Endodermal cell (in vitro differentiated cells): ENCODE measurements at places on chromosomes 5 and 9. TPM values are rescaled to one million over a fixed set of nuclear protein-coding genes. Genes with fewer than 3 reads are reported as not detected.

DNA sequence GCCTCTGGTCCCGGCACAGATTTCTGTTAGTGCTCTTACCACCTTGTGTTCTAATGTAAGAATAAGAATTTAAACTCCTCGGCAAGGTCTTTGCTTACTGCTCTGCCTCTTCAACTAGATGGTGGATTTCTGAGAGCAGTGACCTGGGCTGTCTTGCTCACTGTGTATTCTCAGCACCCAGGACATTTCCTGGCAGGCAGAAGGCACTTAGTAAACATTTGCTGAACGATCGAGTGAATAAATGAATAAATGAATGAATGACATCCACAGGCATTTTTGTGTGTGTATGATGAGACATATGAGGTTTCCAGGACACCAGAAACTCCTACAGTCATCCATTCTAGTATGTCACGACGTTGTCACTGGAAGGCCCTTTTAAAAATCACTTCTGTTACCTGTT, 143.2 kb downstream of the BOD1 start:
- H3K27me3 ChIP-seq = no peaks in the 10 kb centered on the region
- no peak overlapping the region for H3K4me3 ChIP-seq
- DNase-seq = no peak
- H3K27ac ChIP-seq = peak overlapping the region; percentile 88
- no peaks in the 10 kb centered on the region for H3K4me1 ChIP-seq

SEMA4D gene
- 29.3 to 51.0 TPM (median 49.2 TPM) in 3 replicates for total RNA-seq

GRCh38 chr5:455806-456205, 12.8 kb downstream of the EXOC3 start:
- H3K27ac ChIP-seq = no peak overlapping the region
- H3K36me3 ChIP-seq = peaks cover 76% of the 10 kb centered on the region
- no peaks in the 10 kb centered on the region for H3K4me1 ChIP-seq
- DNase-seq = no peak

- H3K27ac ChIP-seq = no peak overlapping the region
- no peak overlapping the region for H3K4me3 ChIP-seq
- H3K36me3 ChIP-seq = peaks cover 56% of the 10 kb centered on the region
- DNase-seq = no peak
- no peaks in the 10 kb centered on the region for H3K27me3 ChIP-seq
- peaks cover 8% of the 10 kb centered on the region for H3K4me1 ChIP-seq
Observed at GRCh38 chr5:95726811-95727763, 4.0 kb upstream of the RHOBTB3 start.

DNA sequence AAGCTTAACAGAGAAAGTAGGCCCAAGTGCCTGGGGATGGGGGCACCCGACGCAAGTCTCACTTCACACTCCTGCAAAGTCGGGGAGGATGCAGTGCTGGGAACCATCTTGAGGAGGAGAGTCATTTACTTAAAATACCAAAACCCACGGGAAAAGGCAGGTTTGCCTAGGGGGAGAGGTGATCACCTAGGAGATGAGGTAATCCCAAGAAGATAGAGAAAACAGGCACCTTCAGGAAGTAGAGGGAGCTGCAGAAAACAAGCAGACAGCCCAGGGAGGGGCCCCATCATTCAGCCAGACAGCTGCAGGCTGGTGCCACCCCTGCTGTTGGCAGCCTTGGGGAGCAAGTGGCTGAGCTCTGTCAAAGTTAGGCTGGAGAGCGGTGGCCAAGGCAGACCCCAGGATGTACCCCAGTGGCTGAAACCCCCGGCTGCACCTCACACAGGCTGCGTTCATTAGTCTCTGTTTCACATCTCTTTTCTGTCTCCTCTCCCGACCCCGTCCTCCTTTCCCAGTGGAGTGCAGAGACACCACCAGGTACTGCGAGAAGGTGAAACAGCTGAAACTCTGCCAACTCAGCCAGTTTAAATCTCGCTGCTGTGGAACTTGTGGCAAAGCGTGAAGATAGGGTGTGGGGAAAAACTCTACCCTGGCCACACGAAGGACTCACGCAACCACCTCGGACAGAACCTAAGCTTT, 124.9 kb downstream of the SAXO1 start:
- H3K27me3 ChIP-seq = no peaks in the 10 kb centered on the region
- H3K4me1 ChIP-seq = peaks cover 10% of the 10 kb centered on the region
- H3K36me3 ChIP-seq = no peaks in the 10 kb centered on the region
- DNase-seq = peak; percentile 57

GRCh38 chr9:133841167-133841812, 103.1 kb upstream of the SARDH start:
- no peak overlapping the region for H3K27ac ChIP-seq
- DNase-seq = no peak
- no peaks in the 10 kb centered on the region for H3K4me1 ChIP-seq
- H3K4me3 ChIP-seq = no peak overlapping the region

SCGB3A2 gene
- total RNA-seq = 1.1 to 1.8 TPM (median 1.3 TPM) in 3 replicates

- no peak overlapping the region for H3K4me3 ChIP-seq
- no peaks in the 10 kb centered on the region for H3K36me3 ChIP-seq
- DNase-seq = no peak
- H3K4me1 ChIP-seq = no peaks in the 10 kb centered on the region
- H3K27ac ChIP-seq = no peak overlapping the region
Observed at GRCh38 chr5:157306692-157307471, 41.0 kb downstream of the CYFIP2 start.

GRCh38 chr9:107158321-107158720, 124.8 kb upstream of the RAD23B start:
- H3K27me3 ChIP-seq = no peaks in the 10 kb centered on the region
- H3K27ac ChIP-seq = no peak overlapping the region
- peak; percentile 84 for DNase-seq
- no peaks in the 10 kb centered on the region for H3K4me1 ChIP-seq
- no peaks in the 10 kb centered on the region for H3K36me3 ChIP-seq

GRCh38 chr9:38280251-38280800, 112.2 kb upstream of the ALDH1B1 start:
- no peak for DNase-seq
- H3K27me3 ChIP-seq = no peaks in the 10 kb centered on the region
- H3K36me3 ChIP-seq = no peaks in the 10 kb centered on the region

DNA sequence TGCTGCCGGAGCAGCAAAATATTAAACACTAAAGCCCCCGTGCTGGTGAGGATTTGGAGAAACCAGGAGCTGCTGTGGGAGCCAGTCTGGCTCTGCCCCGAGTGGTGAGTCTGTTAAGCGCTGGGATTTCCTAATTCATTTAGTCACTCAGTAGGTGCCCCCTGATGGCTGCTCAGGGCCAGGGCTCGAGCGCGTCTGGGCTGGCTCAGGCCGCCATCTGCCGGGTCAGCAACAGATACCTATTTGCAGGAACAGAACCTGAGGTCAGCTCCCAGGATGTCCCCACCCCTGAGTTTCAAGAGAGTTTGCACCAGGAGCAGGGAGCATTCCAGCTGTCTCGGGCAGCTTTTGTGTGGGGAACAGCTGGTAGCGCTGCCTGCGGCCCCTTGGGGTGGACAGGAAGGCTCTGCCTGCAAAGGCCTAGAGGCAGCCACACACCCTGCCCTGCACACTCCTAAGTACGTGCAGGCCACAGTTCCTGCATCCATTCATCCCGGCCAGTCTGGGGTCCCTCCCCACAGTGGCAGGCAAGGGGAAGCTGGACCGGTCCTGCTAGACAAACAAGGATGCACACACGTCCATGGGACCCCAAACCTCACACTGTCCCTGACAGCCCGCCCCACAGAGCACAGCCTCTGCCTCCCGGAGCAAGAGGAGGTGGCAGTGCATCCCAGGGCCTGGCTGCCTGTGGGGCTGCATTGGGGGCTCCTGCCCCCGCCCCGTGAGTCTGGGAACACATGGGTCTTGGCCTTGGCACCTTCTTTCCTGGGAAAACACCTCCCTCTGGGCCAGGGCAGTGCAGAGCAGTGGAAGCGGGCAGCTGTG, 83.7 kb downstream of the ADAMTS2 start:
- H3K4me1 ChIP-seq = peaks cover 3% of the 10 kb centered on the region
- DNase-seq = peak; percentile 94
- no peak overlapping the region for H3K27ac ChIP-seq
- H3K36me3 ChIP-seq = no peaks in the 10 kb centered on the region
- no peaks in the 10 kb centered on the region for H3K27me3 ChIP-seq
- no peak overlapping the region for H3K4me3 ChIP-seq

GRCh38 chr9:6645355-6646292, at the start of gene GLDC:
Gene GLDC (minus strand): TSS chr9:6645729. CDS start chr9:6645499, 230 bp downstream.
- no peak within 1 kb of the TSS for H3K27ac ChIP-seq
- H3K4me3 ChIP-seq = peak within 1 kb of the TSS; percentile 91
- peaks cover 20% of the 10 kb centered on the region for H3K27me3 ChIP-seq
- no peaks in the 10 kb centered on the region for H3K36me3 ChIP-seq
- H3K4me1 ChIP-seq = no peaks in the 10 kb centered on the region
- peak; percentile 96 for DNase-seq

- no peak overlapping the region for H3K4me3 ChIP-seq
- no peak for DNase-seq
- H3K27ac ChIP-seq = no peak overlapping the region
- no peaks in the 10 kb centered on the region for H3K27me3 ChIP-seq
Observed at GRCh38 chr9:94900222-94901018, 173.9 kb downstream of the AOPEP start.

ADGRD2 gene
- 0.16 and 0.33 TPM in 2 replicates for total RNA-seq

DNA sequence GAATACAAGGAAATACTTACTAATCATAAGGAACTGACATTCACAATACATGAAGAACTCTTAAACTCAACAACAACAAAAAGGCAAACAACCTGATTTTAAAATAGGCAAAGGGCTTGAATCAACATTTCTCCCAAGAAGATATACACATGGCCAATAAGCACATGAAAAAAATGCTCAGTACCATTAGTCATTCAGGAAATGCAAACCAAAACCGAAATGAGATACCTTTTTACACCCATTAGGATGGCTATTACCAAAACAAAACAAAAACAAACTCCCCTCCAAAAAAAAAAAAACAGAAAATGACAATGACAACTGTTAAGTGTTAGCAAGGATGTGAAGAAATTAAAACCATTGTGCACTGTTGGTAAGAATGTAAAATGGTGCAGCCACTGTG, 104.1 kb upstream of the ZNF462 start:
- no peak overlapping the region for H3K4me3 ChIP-seq
- H3K27me3 ChIP-seq = peaks cover 20% of the 10 kb centered on the region
- DNase-seq = no peak

APBA1 gene
- 0.38 to 0.51 TPM (median 0.38 TPM) in 3 replicates for total RNA-seq

CCL19 gene
- total RNA-seq = not detected in 3 replicates

IRX1 gene
- 4.9 and 7.6 TPM in 2 replicates for total RNA-seq

- no peaks in the 10 kb centered on the region for H3K4me1 ChIP-seq
- H3K27me3 ChIP-seq = no peaks in the 10 kb centered on the region
- H3K4me3 ChIP-seq = no peak overlapping the region
- no peak for DNase-seq
- H3K27ac ChIP-seq = no peak overlapping the region
- H3K36me3 ChIP-seq = no peaks in the 10 kb centered on the region
Observed at GRCh38 chr9:119722384-119722783, 353.1 kb upstream of the BRINP1 start.

ADAMTS13 gene
- total RNA-seq = 18.8 to 24.6 TPM (median 21.7 TPM) in 3 replicates

FCN2 gene
- total RNA-seq = not detected in 2 replicates

GRCh38 chr5:160287378-160288051, 24.8 kb downstream of the CCNJL start:
- no peaks in the 10 kb centered on the region for H3K4me1 ChIP-seq
- H3K27me3 ChIP-seq = no peaks in the 10 kb centered on the region
- DNase-seq = peak; percentile 93

DNA sequence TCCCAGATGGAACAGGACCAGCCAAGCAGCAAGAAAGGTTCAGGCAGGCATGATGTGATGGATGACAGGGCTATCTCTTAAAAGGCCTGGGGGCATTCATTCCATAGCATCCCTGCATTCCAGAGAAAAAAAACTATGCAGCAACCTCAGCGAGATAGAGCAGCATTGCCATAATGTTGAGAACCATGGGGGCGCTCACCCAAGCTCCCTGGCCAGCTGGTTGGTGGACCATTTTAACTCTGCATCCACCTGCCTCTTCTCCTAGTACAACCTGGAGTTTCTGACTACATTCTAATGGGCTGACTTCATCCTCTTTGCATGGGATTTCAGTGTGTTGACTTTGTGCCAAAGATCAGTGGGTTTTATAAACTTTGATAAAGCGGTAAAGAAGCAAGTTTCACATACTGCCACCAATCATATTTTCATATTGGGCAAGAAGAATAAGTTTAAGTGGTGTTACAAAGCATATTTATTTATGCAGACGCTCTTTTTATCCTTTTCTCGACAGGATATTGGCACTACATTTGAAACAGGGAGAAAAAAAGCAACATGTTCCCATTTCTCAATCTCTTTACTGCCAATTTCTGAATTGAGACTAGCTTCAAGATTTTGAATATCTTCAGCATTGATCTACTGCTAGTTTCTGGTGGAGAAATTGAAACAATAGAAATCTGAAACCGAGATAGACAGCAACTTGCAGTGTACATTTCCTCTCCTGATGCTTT, 378.3 kb upstream of the WWC1 start:
- H3K27me3 ChIP-seq = no peaks in the 10 kb centered on the region
- H3K4me1 ChIP-seq = no peaks in the 10 kb centered on the region
- no peak for DNase-seq

DNA sequence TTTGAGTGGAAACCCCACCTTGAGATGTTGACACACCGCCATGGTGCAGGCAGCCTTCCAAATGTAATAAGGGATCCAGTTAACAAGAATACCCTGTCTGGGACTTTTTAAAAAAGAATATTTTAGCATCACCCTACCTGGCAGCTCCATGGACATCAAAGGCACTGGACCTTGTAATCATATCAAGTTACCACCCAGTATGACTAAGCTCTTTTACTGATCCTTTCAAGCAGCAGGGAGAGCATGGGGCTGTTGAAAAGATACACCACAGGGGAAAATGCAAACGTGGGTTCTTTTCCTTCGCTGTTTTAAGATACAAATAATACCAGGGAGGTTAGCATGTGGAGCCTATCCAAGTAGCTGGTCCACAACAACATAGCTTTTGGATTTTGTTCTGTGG, 211.2 kb downstream of the SAXO1 start:
- no peak overlapping the region for H3K27ac ChIP-seq
- no peak overlapping the region for H3K4me3 ChIP-seq
- no peaks in the 10 kb centered on the region for H3K27me3 ChIP-seq
- H3K4me1 ChIP-seq = peaks cover 7% of the 10 kb centered on the region

DNA sequence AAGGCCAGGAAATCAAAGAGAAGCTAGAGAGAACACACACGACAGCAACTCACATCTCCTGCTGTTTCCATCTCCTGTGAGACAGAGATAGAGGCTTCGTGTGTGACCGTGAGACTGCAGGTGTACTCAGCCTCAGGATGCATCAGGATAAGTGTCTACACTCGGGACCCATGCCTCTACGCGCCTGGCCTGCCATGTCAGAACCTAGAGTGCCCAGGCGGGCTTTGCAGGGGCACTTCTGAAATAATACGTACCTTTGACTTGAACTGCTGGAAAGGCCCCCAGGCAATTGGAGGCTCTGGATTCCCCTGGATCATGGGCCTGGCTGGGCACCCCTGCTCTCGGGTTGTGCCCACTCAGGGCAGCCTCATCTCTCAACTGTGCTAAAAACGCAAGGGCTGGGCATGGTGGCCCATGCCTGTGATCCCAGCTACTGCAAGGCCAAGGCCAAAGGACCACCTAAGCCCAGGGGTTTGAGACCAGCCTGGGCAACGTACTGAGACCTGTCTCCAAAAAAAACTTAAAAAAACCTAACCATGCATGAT, 13.0 kb downstream of the CLPTM1L start:
- H3K27me3 ChIP-seq = no peaks in the 10 kb centered on the region
- H3K27ac ChIP-seq = no peak overlapping the region
- H3K4me1 ChIP-seq = no peaks in the 10 kb centered on the region
- H3K4me3 ChIP-seq = no peak overlapping the region
- no peak for DNase-seq
